Activated CD4-positive, alpha-beta T cell treated with anti-CD3 and anti-CD28 coated beads, Interleukin-2, amount 10 ng/mL, durations not matched to agents 7 days and 5 days (primary cell): ENCODE measurements at places on chromosomes 11 and 22.

GRCh38 chr11:12285811-12286222 lies 91.6 kb upstream of the PARVA start:
- no peak for DNase-seq

DNA sequence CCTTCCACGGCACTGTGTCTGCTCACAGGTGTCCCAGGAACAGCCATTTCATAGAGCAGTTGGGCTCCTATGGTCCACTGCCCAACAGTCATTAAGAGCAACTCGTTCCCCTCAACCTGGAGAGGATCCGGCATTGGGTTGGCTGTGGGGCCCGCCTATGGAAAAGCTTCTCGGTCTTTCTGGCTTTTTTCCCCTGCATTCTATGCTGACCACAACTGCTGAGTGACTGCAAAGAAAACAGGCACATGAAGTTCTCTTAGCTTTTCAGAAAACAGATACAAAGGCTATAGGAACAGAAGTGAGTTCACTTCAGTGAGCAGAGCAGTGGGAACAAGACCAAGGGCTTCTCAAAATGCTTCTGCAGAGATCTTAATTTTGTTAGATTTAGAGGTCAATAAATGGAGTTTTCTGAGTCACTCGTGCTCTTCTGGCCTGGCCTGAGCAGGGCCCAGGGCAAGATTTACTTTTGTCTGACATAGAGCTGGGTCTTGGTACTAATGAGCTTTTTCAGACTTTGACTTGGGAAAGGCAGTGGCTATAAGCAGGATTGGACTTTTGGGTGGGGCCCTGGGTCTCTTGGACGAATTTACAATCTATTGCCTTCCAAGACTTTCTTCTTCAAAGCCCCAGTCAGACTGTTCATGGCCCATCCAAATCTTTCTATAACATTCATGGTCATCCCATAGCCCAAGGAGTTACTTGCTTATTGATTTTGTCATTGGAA lies 13.6 kb upstream of the APOL5 start:
- no peak for DNase-seq

DNA sequence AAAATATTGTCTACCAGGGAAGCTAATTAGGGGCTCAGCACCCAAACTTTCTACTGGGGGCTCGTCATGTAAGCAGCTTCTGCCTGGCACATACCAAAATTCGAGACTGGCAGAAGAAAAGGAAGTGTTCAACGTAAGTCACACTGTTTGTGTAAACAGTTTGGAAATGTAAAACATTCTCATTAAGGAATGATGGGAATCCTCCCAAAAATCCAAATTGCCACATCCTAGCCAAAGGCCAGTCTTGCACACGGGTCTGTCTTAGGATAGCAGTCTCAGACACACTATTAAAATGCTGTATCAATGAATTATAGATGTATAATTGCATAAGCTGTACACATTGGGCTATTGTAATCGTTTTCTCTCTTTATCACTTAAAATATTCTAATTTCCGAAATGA lies 28.9 kb downstream of the CUL5 start:
- DNase-seq, result no peak

DNA sequence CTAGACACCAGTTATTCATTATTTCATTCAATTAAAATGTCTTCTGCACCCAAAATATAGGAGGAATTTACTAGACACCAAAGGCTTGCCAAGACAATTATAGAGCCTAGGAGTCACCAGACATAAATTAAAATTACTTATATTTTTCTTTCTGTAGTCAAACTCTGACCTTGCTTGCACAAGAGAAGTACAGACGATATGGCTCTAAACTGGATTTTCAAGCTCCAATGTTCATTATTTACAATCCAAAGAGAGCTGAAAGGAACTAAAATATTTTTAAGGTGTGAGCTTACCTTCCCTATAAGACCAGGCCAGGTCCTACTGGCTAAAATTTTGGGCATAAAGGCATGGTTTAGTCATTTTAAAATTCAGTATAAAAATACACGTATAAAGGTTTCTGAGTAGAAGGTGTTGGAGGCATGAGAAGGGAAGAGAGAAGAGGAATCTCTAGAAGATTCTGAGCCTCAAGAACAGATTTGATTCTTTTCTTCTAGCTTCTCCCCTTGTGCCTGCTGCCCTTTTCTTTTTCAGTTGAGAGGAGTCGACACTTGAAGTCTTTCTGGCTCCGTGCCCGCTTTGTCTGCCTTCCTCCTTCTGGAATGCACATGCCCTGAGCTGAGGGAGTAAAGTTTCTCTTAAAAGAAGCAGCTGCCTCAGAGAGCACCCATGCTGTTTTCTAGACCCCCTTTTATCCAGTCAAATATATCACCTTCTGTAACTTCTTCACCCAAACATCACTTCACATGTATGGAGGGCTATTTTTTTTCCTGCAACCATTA lies 13.5 kb downstream of the C11orf97 start:
- no peak for DNase-seq

GRCh38 chr11:120808616-120809050 lies 215.3 kb upstream of the TBCEL start:
- no peak for DNase-seq

DNA sequence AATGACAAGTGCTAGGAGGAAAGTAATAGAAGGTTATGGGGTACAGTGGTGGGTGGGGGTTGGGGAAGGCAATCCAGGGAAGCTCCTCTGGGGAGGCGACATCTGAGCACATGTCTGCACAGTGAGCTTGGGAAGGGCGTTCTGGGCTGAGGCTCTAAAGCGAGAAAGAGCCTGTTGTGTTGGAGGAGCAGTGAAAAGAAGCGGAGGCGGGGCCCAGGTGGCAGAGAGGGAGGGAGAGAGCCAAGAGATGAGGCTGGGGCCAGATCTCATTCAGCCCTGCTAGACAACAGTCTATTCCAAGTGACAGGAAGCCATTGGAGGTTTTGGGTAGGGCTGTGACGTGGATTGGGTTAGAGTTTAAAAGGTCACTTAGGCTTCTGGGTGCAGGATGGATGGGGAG lies 55.3 kb upstream of the PARVG start:
- no peak for DNase-seq

DNA sequence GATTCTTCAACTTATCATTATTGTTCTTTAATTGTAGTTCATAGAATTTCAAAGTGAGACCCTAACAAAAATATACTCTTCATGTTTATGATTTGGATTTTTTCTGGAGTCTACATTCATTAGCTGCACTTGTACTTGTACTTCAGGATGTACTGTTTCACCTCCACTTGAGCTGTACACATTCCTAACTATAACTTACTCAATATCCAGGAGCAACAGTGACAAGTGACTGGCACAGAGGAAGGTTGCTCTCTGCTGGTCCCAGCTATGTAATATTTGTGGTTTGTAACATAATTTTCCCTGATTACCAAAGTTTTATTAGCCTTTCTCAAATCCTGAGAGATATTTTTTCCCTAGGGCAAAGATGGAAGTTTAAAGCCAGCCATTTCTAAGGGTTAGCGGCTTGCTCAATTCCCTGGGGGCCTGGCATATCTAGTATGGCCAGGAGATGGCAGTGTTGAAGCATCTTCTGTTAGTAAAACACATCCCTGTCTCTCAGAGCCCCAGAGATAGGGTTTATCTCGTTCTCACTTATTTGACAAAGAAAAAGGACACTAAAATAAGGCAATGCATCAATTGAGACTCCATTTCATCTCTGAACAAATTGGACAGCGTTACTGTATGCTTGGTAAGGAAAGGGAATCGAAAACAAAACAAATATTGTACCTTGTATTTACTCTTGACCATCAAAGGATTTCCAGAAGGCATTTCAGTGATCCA lies 14.2 kb downstream of the OR52A5 start:
- DNase-seq, result peak; percentile 60

DNA sequence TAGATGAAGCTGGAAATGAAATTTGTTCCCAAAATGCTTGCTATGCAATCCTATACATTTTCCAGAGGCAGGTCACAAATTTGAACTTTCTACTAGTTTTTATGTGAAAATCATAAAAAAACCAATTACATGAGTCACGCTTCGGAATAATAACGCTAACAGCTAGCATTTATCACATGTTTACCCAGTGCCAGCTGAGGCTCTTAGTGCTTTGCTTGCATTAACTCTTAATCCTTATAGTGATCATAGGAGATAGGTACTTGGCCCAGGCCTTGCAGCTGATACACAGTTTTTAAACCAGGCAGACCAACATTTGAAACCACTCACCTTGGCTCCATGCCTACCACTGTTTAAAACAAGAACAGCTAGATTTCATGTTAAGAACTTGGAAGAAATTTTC lies 131.8 kb upstream of the RAG2 start:
- DNase-seq, result no peak

- DNase-seq, result no peak
These were observed 175.8 kb downstream of the BCR start for GRCh38 chr22:23356094-23356493.

GRCh38 chr11:119015054-119015611 lies 3.0 kb downstream of the RPS25 start:
- DNase-seq, result no peak

DNA sequence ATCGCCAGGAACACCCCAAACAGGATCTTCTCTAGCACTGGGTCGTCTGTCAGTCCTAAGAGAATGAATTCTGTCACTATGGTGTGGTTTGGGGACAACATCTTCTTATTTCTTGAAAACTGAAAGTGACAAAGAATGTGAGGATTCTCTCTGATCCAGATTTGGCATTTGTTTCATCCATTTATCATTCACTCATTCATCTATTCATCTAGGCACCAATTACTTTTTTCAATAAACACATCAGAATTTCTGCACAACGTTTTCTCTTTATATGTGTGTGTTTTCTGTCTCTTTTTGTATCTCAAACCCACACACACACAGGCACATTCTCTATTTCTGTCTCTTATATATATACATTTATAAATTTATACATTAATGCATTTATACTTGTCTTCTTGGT lies at the start of gene OR5M10:
Gene OR5M10, minus strand, starts transcription at position 101 of the 400 bp plus-strand sequence. Its CDS starts 0 bp downstream, at position 101.
- no peak for DNase-seq

GRCh38 chr11:46951864-46952263 lies 15.3 kb downstream of the CSTPP1 start:
- DNase-seq, result no peak

- DNase-seq, result no peak
These were observed 9.8 kb downstream of the MS4A18 start for GRCh38 chr11:60734279-60734678.

DNA sequence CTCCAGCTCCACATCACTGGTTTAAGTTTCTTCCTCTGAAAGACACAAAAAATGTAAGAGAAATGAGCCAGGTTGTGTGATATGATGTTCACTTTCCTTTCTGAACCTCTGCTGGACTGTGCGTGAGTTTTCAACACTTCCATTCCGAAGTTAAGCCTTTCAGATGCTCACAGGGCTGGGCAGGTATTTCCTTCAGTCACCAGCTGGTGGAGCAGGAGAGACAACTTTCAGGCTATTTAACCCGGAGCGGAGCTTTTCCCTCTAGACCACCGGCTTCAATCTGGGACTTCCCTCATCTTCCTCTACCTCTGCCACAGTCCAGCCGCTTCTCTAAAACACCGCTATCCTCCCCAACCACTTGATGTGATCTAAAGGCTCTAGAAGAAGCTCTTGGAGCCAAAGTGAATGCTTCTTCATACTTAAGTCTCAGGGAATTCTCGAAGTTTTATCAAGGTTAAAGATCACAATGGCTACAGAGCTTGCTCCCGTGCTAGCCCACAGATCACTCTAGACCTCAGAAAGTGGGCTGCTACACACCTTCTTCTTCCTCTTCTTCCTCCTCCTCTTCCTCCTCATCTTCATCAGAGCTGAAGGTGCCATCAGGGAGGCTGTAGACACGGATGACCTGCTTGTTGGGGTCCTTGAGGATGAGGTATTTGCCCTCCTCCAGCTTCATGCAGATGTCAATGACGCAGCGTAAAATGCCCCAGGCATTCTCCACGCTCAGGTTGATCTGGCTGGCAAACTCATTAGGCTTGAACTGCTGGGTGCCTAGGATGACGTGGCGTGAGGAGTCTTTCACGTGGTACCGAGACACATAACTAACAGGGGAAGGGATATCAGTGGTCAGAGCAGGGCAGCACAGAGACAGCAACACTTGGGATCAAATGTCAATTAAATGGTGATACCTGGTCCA lies 4.4 kb upstream of the FOXRED2 start:
- peak; percentile 50 for DNase-seq

- no peak for DNase-seq
These were observed 1.9 kb upstream of the UQCC3 start for GRCh38 chr11:62669420-62670161.

- peak; percentile 18 for DNase-seq
These were observed at the start of gene DLG2 for GRCh38 chr11:85627332-85627997. TSS of gene DLG2 (minus strand) at chr11:85627344.

DNA sequence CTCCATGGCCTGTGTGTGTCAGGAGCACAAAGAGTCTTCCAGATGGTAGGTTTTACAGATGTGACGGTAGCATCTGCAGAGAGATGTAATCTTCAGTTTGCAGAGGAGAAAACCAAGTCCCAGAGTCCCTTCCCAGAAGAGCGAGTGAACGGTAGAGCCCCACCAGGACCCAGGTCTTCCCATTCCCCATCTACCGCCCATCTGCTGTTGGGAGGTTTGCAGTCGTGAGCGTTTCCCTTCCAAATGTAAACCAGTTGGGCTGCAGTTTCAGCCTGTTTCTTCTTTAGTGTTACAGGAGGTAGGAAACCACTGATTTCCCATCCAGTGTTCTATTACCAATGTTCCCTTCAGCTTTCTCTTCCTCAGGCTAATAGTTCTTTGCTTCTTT lies 24.0 kb downstream of the PANX1 start:
- no peak for DNase-seq

DNA sequence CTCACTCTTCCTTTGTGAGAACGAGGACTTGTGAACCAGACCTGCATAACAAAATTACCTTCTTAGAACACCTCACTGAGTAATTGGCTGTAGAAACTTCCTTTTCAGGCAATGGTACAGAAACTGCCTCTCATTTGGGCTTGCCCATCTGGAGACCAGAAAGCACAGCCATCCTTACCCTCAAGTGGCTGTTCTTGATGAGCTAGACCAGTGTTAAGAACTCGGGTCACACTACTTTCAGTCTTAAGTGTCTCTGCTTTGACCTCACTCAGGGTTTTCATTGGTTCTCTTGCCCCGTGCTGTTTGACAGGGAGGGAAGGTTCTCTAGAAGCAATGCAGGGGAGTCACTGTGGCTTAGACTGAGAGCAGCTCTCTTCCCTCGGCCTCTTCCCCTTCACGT lies 29.3 kb downstream of the NAT10 start:
- DNase-seq, result no peak

DNA sequence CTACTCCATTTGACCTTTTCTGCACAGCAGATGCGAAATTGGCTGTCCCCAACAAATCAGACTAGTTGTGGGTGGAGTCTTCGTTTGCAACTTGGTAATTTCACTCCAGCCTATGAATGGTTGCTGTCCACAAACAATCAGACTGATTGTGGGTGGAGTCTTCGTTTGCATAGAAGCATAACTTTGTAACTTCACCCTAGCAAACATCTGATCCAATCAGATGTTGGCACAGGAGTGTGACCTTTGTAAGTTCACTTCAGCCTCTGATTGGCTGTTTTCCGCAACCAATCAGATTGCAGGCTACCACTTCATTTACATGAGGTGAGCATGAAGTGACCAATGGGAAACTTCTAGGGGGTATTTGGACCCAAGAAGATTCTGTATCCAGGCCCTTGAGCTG lies 16.3 kb upstream of the CABP2 start:
- DNase-seq, result no peak

- peak; percentile 56 for DNase-seq
These were observed 46.2 kb downstream of the IGF2 start for GRCh38 chr11:2092956-2093412.
